ENCODE measurements at places on chromosomes 6 and 20.

- H3K4me1 ChIP-seq, result no peaks in the 10 kb centered on the region
- H3K27me3 ChIP-seq, result no peaks in the 10 kb centered on the region
- no peak for DNase-seq
- H3K36me3 ChIP-seq, result peaks cover 4% of the 10 kb centered on the region
- no peak overlapping the region for H3K27ac ChIP-seq
Measured at GRCh38 chr6:18161431-18161830, 6.2 kb downstream of the KDM1B start.

DNA sequence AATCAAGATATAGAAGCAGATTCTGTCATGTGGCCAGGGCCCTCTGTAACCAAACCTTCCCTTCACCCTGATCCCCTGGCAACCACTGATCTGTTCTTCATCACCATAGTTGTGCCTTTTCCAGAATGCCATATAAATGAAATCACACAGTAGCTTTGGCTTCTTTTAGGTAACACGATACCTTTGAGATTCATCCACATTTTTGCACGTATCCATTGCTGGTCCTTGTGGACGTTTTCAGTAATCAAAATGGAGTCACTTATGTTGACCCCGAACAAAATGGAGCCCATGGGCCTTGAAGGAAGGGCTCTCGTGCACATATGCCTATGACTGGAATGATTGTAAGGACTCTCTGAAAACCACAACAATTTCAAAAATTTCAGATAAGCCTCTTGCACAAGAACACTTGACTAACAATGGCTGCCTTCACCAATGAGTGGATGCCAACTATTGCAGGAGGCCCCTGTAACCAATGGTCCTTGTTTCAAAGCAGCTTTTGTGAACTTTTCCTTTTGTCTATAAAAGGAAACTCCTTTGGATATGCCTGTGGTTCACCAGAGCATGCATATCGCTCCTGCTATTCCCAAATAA, 84.3 kb upstream of the RALY start:
- H3K27ac ChIP-seq, result no peak overlapping the region
- no peak for DNase-seq
- no peaks in the 10 kb centered on the region for H3K27me3 ChIP-seq
- no peaks in the 10 kb centered on the region for H3K4me1 ChIP-seq

DNA sequence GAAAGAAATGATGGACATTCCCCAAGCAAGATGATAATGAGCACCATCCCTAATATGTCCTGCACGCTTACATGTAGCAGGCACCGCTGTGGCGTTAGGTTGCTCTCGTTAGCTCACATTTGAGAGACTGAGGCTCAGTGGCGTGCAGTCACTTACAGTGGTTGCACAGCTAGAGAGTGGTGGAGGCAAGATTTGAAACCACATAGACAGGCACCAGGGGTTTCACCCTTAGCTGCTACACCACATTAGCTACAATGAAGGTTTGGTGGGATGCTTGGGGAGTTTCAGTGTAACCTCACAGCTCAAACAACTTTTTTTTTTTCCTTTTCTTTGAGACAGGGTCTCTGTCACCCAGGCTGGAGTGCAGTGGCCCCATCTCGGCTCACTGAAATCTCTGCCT, 3.7 kb downstream of the COX4I2 start:
- no peaks in the 10 kb centered on the region for H3K36me3 ChIP-seq
- no peak overlapping the region for H3K27ac ChIP-seq
- DNase-seq, result no peak

- DNase-seq, result peak; percentile 37
Measured at GRCh38 chr20:50587291-50587961, 77.2 kb downstream of the PTPN1 start.

GRCh38 chr6:139728876-139729427, 354.5 kb upstream of the CITED2 start:
- no peak for DNase-seq
- no peak overlapping the region for H3K4me3 ChIP-seq
- H3K27ac ChIP-seq, result no peak overlapping the region

DNA sequence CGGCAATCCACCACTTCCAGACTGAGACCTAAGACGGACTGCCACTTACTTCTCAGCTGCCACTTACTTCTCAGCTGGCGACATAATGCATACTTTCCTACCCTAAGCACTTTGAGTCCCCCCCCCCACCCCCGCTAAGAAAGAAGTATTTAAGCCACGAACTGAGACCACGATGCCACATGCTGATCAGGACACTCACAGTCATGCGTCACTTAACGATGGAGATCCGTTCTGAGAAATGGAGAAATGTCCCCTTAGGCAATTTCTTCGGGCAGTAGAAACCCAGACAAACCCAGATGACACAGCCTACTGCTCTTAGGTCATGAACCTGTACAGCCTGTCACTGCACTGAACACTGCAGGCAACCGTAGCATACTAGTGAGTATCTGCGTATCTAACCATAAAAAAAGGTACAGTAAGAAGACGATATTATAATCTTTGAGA, 690 bp downstream of the IFNGR1 start:
- peak overlapping the region; percentile 95 for H3K4me3 ChIP-seq
- H3K27me3 ChIP-seq, result no peaks in the 10 kb centered on the region
- no peaks in the 10 kb centered on the region for H3K36me3 ChIP-seq
